Left lung (tissue), 14 donors: ENCODE measurements at places on chromosomes 2 and 18. TPM values are rescaled to one million over a fixed set of nuclear protein-coding genes. Genes with fewer than 3 reads are reported as not detected.

CLEC4F gene
- 0.20 TPM for total RNA-seq

L3MBTL4 gene
- total RNA-seq, result 13.9 TPM

SERPINB4 gene
- total RNA-seq, result not detected

CD8B2 gene
- not detected for total RNA-seq
